ENCODE measurements at places on chromosomes 16 and 17.

DNA sequence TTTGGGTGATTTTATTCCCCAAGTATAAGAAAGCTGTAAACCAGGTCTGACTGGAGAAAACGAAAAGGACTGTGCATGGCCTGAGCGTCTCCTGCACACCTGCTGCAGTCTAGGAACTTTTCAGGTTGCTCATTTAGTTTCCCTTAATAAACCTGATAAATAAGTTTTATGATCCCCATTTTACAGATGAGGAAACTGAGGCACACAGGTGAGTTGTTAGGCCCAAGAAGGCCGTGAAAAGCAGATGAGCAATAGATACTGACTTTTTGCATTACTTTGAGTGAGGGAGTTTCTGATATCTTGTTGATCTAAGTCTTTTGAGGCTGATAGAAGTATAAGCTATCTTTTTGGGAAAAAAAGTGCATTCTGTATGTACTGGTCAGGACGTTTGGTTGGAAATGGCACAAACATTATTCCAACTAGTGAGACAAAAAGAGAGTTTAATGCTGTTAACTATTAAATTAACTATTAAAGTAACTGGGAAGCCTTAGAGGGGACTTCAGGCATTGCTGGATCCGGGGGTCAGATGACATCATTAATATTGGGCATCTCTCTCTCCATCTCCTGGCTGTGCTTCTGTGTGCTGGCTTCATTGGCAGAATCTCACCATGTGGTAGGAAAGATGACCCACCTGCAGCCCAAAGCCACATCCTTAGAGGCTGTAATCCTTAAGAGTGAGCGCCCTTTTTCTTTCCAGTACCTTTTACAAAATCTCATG is 163.4 kb downstream of the CMIP start:
- H3K4me1 ChIP-seq: peaks cover 22% of the 10 kb centered on the region
- DNase-seq: no peak
- no peak overlapping the region for H3K4me3 ChIP-seq
- H3K36me3 ChIP-seq: peaks cover 14% of the 10 kb centered on the region
- H3K27me3 ChIP-seq: no peaks in the 10 kb centered on the region

GRCh38 chr16:78763821-78764440 is 664.5 kb downstream of the WWOX start:
- H3K4me3 ChIP-seq: no peak overlapping the region
- peaks cover 4% of the 10 kb centered on the region for H3K4me1 ChIP-seq
- no peak overlapping the region for H3K27ac ChIP-seq
- H3K36me3 ChIP-seq: peaks cover 6% of the 10 kb centered on the region

GRCh38 chr16:70466805-70467076 is 12.3 kb downstream of the FCSK start:
- H3K27ac ChIP-seq: no peak overlapping the region
- H3K4me3 ChIP-seq: no peak overlapping the region
- peaks cover 4% of the 10 kb centered on the region for H3K36me3 ChIP-seq

DNA sequence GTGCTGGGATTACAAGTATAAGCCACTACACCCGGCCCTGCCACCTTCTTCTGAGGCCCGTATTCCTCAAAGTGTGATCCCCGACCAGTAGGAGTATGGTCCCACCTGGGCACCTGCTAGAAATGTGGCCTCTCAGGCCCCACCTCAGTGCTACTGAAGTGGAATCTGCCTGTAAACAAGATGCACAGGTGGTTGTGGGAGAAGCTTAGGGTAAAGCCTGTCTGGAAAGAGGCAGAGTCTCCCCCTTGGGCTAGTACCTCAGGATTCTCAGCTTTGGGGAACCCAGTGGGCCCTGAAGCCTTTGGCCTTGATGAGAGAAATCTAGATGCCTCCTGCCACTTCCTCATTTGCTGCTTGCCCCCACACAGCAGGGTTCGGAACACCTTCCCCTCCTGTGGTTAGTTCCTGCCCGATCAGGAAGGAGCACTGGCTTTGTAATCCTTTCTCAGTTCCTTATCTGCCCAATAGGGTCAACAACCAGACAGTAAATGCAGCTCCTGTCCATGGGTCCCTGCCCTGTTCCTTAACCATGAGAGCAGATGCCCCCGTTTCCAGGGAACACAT is 25.2 kb downstream of the TK2 start:
- peaks cover 51% of the 10 kb centered on the region for H3K4me1 ChIP-seq
- H3K27me3 ChIP-seq: no peaks in the 10 kb centered on the region
- peaks cover under 1% of the 10 kb centered on the region for H3K36me3 ChIP-seq
- peak overlapping the region; percentile 96 for H3K27ac ChIP-seq

DNA sequence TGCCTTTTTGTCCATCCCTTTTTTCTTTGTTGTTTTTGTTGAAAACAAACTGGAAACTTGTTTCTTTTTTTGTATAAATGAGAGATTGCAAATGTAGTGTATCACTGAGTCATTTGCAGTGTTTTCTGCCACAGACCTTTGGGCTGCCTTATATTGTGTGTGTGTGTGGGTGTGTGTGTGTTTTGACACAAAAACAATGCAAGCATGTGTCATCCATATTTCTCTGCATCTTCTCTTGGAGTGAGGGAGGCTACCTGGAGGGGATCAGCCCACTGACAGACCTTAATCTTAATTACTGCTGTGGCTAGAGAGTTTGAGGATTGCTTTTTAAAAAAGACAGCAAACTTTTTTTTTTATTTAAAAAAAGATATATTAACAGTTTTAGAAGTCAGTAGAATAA is 4.9 kb downstream of the SOX9 start:
- H3K36me3 ChIP-seq: peaks cover 2% of the 10 kb centered on the region
- peaks cover 7% of the 10 kb centered on the region for H3K4me1 ChIP-seq
- no peak overlapping the region for H3K4me3 ChIP-seq
- no peak for DNase-seq

- H3K27ac ChIP-seq: peak overlapping the region; percentile 92
- DNase-seq: no peak
- H3K36me3 ChIP-seq: no peaks in the 10 kb centered on the region
- H3K27me3 ChIP-seq: no peaks in the 10 kb centered on the region
- H3K4me1 ChIP-seq: peaks cover 60% of the 10 kb centered on the region
Observed at GRCh38 chr17:77442976-77443747, 302.4 kb downstream of the SEC14L1 start.

- H3K27me3 ChIP-seq: no peaks in the 10 kb centered on the region
- H3K4me1 ChIP-seq: peaks cover 20% of the 10 kb centered on the region
Observed at GRCh38 chr16:21159281-21159951, 942 bp downstream of the LDAF1 start.

- H3K27ac ChIP-seq: no peak overlapping the region
- DNase-seq: no peak
- peaks cover 17% of the 10 kb centered on the region for H3K27me3 ChIP-seq
- H3K36me3 ChIP-seq: no peaks in the 10 kb centered on the region
- no peak overlapping the region for H3K4me3 ChIP-seq
Observed at GRCh38 chr17:62791767-62792446, 16.2 kb downstream of the MARCHF10 start.

GRCh38 chr17:29238133-29238850 is 8.4 kb upstream of the CRYBA1 start:
- H3K36me3 ChIP-seq: no peaks in the 10 kb centered on the region
- H3K4me1 ChIP-seq: peaks cover 4% of the 10 kb centered on the region
- no peak overlapping the region for H3K27ac ChIP-seq
- DNase-seq: no peak

- no peaks in the 10 kb centered on the region for H3K4me1 ChIP-seq
- no peak for DNase-seq
- no peaks in the 10 kb centered on the region for H3K36me3 ChIP-seq
- no peak overlapping the region for H3K27ac ChIP-seq
Observed at GRCh38 chr16:61544165-61544564, 492.1 kb downstream of the CDH8 start.

DNA sequence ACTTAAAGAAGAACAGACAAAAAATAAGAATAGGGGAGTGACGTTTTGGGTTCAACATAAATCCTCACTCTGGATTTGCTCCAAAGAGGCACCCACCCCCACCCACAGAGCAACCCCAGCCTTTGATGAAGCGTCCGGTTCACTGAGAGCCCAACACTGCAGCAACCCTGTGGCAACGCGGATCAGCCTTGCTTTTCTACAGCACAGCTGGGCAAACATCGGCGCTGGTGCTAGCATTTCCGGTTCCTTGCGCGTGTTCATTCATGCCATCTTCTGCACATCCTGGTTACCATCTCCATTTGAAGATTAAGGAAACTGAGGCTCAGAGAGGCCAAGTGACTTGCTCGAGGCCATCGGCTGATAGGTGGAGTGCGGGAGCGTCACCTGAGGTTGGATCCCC is 8.7 kb upstream of the GINS2 start:
- peaks cover 7% of the 10 kb centered on the region for H3K27me3 ChIP-seq
- no peaks in the 10 kb centered on the region for H3K36me3 ChIP-seq
- H3K4me1 ChIP-seq: no peaks in the 10 kb centered on the region
- no peak overlapping the region for H3K27ac ChIP-seq

DNA sequence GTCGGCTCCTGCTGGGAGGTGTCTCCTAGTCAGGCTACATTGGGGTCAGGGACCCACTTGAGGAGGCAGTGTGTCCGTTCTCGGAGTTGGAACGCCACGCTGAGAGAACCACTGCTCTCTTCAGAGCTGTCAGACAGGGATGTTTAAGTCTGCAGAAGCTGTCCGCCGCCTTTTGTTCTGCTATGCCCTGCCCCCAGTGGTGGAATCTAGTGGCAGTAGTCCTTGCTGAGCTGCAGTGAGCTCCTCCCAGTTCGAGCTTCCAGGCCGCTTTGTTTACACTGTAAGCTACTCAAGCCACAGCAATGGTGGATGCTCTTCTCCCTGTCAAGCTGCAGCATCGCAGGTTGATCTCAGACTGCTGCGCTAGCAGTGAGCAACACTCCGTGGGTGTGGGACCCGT is 36.0 kb downstream of the ITFG1 start:
- no peaks in the 10 kb centered on the region for H3K4me1 ChIP-seq
- H3K27me3 ChIP-seq: no peaks in the 10 kb centered on the region
- no peak overlapping the region for H3K4me3 ChIP-seq
- no peak for DNase-seq

- H3K4me1 ChIP-seq: peaks cover 31% of the 10 kb centered on the region
- peak overlapping the region; percentile 77 for H3K27ac ChIP-seq
- H3K4me3 ChIP-seq: peak overlapping the region; percentile 83
- H3K36me3 ChIP-seq: peaks cover 6% of the 10 kb centered on the region
- peaks cover 4% of the 10 kb centered on the region for H3K27me3 ChIP-seq
Observed at GRCh38 chr17:1227917-1228780, 42.1 kb upstream of the BHLHA9 start.

DNA sequence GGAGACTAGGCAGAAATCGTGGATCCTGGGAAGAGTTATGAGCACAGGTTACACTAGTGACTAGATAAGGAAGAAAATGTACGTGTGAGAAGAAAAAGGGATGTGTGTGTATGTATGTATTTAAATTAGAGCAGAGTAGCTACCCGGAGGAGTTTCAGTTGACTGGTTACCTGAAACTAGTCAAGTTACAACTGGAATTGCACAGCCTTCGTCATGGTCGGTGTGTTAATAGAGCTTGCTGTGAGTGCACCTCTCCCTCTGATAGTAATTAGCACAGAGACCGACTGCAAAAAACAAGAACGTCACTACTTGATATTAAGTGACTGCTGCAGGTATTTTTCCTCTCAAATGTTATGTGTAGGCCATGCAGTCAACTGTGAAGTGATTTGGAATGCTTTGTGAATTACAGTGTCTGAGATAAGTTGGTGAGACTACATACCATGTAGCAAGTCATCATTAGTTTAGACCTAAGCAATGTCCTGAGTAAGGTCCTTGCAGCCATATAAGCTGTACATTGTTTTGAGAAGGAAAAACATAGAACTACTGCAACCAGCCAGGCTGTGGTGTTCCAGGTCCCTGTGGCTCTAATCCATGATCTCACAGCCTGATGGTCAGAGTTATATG is 95.7 kb downstream of the WNT3 start:
- no peak for DNase-seq
- H3K27me3 ChIP-seq: no peaks in the 10 kb centered on the region
- no peak overlapping the region for H3K4me3 ChIP-seq
- H3K4me1 ChIP-seq: peaks cover 20% of the 10 kb centered on the region

DNA sequence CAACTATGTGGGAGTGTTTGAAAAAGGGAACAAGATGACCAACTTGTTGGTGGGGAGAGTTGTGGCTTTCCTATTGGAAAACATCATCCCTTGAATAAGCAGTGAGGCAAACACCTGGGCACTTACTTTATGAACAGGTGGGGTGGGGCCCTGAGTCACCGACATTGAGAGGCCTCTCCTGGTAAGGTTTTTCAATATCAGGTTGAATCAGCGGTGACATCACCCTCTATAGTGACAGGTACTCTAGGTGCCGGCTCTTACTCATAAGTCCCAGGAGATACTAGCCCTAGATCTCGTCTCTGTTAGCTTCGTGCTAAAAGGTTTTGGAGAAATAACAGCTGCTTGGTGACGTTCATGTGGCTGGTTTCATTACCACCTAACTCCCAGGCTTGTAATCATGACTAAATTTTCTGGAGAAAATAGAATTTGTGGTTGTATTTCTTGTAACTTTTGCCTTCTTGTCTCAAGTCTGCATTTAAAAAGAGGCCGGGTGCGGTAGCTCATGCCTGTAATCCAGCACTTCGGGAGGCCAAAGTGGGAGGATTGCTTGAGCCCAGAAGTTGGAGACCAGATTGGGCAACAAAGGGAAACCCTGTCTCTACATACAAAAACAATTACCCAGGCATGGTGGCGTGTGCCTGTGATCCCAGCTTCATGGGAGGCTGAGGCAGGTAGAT is 19.3 kb downstream of the CDH1 start:
- H3K27ac ChIP-seq: peak overlapping the region; percentile 90
- peaks cover 19% of the 10 kb centered on the region for H3K4me1 ChIP-seq
- peaks cover 2% of the 10 kb centered on the region for H3K27me3 ChIP-seq
- peak overlapping the region; percentile 48 for H3K4me3 ChIP-seq

DNA sequence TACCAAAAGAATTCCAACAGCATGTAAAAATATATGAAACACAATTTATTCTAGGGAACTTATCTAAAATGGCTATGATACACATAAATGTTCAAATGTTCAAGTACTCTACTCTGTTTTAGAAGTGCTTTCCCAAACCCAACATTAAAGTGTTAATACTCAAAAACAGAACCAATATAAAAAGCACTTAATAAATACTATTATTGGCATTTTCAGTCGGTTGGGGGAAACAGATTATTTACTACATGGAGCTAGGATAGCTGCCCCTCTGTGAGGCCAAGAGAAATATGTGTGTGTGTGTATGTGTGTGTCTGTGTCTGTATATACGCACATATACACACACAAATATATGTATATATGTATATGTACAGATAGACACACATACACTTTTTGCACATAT is 32.1 kb upstream of the BRIP1 start:
- H3K27ac ChIP-seq: no peak overlapping the region
- no peak overlapping the region for H3K4me3 ChIP-seq
- no peak for DNase-seq
- no peaks in the 10 kb centered on the region for H3K4me1 ChIP-seq

DNA sequence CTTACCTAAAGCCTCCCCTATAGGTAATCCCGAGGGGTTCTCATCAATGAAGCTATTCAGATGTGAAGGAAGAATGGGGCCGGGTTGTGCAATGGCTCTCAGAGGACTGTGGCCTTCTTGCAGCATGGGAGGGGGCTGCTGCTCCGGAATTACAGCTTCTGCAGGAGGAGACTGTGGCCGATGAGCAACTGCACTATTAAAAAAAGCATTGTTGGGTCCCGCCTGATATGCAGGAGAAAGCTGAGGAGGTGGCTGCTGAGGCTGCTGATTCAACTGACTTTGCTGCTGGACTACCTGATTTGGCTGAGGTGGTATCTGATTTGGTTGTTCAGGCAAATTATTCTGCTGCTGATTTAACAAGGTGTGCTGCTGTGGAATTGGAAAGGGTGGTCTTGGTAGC is 64.8 kb downstream of the CACNG1 start:
- no peak overlapping the region for H3K27ac ChIP-seq
- H3K4me3 ChIP-seq: no peak overlapping the region
- no peaks in the 10 kb centered on the region for H3K4me1 ChIP-seq
- peaks cover 55% of the 10 kb centered on the region for H3K36me3 ChIP-seq

Data from memory B cell (primary cell).